ENCODE measurements at places on chromosomes 4 and X. TPM values are rescaled to one million over a fixed set of nuclear protein-coding genes. Genes with fewer than 3 reads are reported as not detected.

Gene DUSP9
- total RNA-seq = 0.16 TPM

Gene YIPF7
- not detected for total RNA-seq

Gene TLR2
- total RNA-seq = 33.2 TPM

Gene FGF5
- total RNA-seq = 0.17 TPM

Gene SMIM31
- total RNA-seq = not detected

Gene IL13RA1
- total RNA-seq = 39.1 TPM

Measured in mammary epithelial cell (primary cell).